ENCODE measurements at places on chromosomes 6 and 20.

- no peak for DNase-seq
Observed at GRCh38 chr6:102114402-102114801, 720.9 kb downstream of the GRIK2 start.

GRCh38 chr6:137353346-137353745 lies 134.2 kb upstream of the IFNGR1 start:
- DNase-seq = no peak

DNA sequence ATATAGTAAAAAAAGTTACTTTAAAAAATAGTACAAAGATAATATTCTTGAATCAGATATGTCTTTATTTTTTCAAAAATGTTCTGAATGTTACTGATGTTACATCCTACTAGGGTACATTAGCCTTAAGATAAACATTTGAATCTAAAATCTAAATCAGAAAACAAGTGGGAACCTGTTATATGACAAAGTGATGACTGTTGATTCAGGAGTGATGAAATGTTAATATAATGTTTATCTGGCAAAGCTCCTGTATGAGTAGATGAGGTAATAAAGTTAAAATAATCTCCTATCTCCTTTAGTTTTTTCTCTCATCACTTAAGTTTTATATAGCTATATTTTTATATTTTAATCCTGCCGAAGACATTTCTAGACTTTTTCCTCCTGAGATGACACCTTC lies 4.2 kb downstream of the DOP1A start:
- DNase-seq = no peak

- DNase-seq = no peak
Observed at GRCh38 chr20:57788936-57789613, 79.3 kb upstream of the PMEPA1 start.

DNA sequence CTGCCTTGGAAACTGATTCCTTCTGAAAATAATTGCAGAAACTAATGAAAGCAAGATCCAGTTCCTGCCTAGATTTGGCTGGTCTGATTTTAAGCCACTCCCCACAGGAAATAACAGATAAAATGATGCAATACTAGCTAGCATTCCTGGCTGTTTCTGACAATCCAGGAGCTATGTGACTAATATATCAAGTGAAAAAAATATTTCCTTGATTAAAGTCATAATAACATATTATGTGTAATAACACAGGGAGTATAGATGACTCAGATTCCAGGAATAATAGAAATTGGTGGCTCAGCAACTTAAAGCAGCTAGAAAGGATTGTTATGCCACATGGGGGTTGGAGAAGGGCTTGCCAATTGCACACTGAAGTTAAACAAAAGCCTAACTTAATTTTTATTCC lies 182.7 kb upstream of the SALL4 start:
- no peak for DNase-seq

DNA sequence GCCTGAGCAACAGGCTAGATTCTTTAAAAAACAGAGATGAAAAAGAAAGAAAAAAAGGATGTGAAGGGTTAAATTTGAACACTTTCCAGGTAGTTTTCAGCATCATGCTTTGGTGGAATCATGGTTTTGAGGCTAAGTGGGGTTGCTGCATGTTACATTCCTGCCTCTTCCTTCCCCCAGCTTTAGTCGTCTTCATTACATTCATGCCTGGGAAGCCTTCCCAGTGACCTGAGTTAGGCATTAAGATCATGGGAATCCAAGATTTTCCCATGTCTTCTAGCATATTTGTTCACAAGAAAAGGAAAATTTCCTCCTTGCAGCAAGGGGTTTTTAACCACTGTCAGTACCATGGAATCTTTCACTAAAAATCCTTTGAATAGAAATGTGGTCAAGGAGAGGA lies 12.0 kb downstream of the TPX2 start:
- no peak for DNase-seq

DNA sequence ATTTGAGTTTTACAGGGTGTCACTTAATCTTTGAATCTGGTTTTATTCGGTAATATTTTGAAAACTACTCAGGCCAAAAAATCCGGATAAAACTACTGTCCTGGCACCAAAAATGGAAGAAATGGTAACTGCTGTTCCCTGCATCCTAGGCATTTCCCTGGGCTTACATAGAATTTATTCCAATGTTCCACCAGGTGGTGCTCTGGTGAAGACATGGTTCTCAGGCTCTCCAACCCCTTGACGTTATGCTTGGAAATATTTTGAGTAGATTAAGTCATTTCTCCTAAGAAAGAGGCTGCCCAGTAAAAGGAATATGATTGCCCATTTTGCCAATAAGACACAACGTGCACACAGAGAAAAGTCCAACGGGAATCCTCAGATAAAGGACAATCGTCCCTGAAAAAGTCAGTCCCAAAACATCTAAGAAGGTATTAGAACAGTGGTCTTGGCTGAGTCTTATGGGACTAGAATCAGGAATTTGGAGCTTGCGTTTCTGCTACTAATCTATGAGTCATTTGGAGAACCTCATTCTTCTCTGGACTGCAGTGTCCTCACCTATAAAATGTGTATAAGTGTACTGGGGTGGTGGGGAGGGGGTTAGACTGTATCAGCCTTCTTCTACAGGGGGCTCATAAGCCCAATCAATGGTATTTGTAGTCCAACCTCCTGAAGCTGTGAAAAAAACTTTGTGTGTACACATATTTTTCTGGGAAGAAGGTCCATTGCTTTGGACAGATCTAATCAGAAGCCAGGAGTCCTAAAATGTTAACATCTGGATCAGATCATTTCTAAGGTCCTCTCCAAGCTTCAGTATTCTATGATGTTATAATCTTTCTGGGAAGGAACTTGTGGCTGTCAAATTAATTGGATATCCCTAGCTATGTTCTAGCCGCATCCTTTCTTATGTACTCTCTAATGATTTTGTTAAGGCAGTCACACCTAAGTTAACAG lies 131.0 kb upstream of the BMP2 start:
- peak; percentile 35 for DNase-seq
